Stimulated activated memory B cell treated with anti-CD40 and anti-IgM and Interleukin-4, amounts not matched to agents 10 μg/mL and 1 μg/mL and 100 μg/mL, for 72 hours (primary cell): ENCODE measurements at places on chromosomes 7 and 10.

GRCh38 chr7:32158076-32158475 lies 87.9 kb upstream of the PDE1C start:
- ATAC-seq: no peak

DNA sequence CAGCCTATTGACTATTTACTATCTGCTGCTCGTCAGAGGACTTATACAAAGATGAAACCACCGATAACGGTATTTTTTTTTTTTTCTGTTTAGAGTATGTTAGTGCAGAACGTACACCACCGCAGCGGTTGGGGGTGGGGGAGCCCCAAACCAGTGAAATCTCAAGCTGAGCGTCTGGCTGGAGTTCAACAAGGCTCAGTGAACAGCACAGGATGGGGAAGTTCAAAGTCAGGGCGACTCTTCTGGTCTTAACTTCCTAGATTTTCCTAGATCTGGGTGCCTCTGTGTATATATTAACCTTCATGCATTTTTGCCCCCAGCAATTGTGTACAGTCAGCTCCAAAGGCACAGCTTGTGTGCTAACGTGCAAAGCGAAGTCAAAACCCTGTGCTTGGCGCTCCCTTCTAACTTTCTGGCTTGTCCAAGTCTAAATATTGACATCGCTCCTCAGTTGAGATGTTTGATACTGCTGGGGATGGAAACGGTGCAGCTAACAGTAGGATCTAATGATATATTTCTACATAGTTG lies 1.1 kb downstream of the RHOBTB1 start:
- peak; percentile 55 for ATAC-seq

GRCh38 chr7:1019255-1019785 lies 25.0 kb upstream of the GPR146 start:
- no peak for ATAC-seq

- ATAC-seq: no peak
Measured at GRCh38 chr7:79502151-79502550, 48.7 kb upstream of the MAGI2 start.

GRCh38 chr10:1532636-1533035 lies 204.7 kb downstream of the ADARB2 start:
- no peak for ATAC-seq

- ATAC-seq: no peak
Measured at GRCh38 chr10:30731963-30732362, 102.4 kb upstream of the LYZL2 start.

GRCh38 chr7:157007470-157008066 lies 2.9 kb downstream of the MNX1 start:
- no peak for ATAC-seq

DNA sequence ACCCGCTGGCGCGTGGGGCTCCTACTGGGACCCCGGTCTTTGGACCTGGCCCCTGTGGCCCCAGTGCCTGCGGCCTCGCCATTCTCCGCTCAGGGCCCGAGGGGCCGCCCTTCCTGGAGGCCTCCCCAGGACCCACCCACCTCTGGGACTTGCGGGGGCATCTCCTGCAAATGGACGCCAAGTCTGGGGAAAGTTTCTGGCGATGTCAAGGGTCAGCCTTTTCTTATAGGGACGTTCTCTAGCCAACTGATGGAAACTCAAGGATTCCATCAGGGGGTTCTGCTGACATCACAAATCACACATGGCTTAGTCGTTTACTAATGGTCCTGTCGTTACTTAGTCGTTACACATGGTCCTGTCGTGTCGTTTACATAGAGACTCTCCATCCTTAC lies 57.7 kb upstream of the RHOBTB1 start:
- no peak for ATAC-seq

DNA sequence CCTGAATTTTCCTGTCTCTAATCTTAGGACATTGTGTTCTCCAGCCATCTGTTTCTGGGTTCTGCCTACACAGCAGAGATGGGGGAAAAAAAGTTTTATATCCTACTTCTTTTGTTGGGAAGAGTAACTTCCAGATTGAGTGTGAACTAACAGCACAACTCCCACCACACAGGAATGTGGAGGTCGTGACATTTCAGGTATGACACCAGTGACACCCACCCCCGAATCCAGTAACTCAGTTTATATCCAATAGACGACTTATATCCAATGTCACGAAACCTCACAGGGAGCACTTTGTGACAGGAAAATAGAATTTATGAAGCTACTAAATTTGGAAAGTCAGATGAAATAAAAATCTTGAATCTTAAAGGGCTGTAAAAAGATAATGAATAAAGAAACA lies 211.9 kb upstream of the GRM3 start:
- ATAC-seq: no peak

DNA sequence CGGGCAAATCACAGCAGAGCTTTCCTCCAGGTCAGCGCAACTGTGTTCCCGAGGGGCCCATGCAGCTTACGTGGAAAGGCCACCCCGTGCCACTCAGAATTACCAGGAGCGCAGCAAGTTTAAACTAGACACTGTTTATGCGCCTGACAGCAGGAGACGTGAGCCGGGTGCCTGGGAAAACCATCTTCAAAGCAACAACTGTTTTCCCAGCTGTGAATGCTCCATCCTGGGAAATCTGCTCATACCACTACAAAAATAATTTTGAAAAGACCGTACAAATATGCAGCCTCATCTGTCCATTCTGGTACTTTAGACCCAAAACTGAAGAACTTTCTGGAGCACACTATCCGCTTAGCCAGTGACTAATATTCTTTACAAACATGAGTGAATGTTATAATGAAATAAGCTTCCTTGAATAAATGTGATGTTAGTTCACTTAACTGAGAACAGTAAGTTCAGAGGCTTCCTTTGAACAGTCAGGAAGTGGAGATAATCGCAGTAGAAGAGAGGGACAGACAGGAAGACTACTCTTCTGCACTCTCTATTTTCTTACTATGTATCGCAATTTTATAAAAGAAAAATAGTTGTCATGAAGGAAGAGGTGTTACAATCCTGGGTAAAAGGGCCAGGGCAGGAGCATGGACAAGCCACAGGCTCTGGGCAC lies 16.7 kb downstream of the GPER1 start:
- no peak for ATAC-seq

DNA sequence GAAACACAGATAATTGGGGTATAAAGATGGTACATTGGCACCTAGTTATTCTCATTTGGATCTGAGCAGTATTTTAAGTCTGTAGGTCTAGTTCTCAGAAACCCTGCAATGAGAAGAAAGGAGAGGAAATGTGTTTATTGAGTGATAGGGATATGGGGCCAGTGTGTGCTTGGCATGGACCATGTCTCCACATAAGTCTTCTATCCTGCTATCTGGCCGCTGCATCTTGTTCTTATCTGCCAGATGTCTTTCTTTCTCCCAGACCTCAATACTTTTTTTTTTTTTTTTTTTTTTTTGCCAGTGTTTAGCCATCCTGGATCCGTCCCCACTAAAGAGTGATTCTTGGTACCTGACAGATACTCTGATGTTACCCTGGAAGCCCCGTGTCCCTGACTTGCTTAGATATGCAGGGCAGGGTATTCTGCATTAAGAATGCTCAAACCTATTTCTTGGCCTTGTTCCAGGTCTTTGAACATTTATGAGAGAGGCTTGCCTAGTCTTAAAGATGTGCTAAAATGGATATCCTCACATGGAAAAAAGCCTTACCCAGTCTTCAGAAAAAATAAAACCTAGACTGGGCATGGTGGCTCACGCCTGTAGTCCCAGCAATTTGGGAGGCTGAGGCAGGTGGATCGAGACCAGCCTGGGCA lies 10.0 kb downstream of the MTURN start:
- no peak for ATAC-seq

- ATAC-seq: no peak
Measured at GRCh38 chr7:85341973-85342372, 155.1 kb upstream of the SEMA3D start.

GRCh38 chr7:87797798-87798403 lies 78.3 kb downstream of the SLC25A40 start:
- no peak for ATAC-seq

DNA sequence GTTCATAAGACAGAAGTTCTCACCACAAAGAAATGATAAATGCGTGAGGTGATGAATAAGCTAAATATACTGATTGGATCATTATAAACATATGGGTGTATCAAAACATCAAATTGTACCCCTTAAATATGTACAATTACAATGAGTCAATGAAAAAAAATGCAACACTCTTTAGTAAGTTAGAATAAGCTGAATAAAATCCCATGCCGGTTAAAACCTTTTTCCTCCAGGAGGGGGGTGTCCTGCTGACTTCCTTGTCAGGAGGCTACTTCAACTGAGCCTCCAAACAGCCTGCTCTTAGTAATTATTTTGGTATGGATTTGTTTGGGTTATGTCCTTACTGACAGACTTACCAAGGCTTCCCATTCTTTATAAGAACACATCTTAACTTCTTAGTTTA lies 649.1 kb downstream of the INHBA start:
- ATAC-seq: no peak

GRCh38 chr7:42319631-42320030 lies 82.6 kb upstream of the GLI3 start:
- ATAC-seq: no peak

DNA sequence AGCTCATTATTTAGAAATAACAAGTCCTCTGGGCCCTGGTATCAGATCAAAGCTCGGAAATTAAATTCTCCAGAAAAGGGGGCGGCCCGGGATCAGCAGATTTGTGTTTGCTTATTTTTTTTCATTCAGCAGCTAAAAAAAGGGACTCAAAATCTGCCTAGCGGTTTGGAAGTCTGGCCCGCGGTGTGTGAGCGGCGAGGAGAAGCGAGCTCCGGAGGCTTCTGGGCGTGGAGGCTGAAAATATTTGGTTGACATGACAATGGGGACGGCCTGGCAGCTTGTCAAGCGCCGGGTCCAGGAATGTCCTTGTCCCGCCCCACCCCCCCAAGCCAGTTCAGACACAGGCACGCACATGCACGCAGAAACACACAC lies 43.4 kb downstream of the FOXL3 start:
- ATAC-seq: no peak

- no peak for ATAC-seq
Measured at GRCh38 chr7:98049034-98049433, 57.6 kb upstream of the LMTK2 start.

GRCh38 chr10:126063353-126063791 lies 167.0 kb downstream of the FANK1 start:
- no peak for ATAC-seq

DNA sequence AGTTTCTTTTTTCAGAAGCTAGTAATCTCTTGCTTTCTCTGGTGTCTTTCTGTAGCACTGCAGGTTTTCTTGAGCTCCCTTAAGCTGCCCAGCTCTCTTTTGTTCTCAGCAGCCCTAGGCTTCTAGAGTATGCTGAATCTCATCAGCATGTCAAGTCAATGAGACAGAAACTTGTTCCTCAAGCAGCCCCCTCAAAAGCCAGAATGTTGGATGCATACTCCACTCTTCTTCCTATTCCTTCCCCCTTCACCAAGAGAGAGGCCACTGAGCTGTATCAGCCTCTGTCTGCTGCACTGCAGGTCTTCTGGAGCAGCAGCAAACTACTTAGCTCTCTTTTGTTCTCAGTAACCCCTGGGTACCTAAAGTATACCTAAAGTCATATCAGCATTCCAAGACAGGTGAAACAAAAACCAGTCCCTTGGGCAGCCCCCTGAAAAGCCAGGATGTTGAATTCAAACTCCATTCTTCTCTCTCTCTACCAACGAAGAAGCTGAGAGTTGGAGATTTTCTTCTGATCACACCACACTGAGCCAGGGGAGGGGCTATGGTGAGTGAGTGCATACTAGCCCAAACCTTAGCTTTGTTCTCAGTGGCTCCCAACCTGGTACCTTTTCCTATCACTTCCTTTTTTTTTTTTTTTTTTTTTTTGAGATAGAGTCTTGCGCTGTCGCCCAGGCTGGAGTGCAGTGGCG lies 73.3 kb upstream of the WAC start:
- ATAC-seq: no peak

GRCh38 chr10:6296828-6297251 lies 94.1 kb downstream of the PFKFB3 start:
- no peak for ATAC-seq

DNA sequence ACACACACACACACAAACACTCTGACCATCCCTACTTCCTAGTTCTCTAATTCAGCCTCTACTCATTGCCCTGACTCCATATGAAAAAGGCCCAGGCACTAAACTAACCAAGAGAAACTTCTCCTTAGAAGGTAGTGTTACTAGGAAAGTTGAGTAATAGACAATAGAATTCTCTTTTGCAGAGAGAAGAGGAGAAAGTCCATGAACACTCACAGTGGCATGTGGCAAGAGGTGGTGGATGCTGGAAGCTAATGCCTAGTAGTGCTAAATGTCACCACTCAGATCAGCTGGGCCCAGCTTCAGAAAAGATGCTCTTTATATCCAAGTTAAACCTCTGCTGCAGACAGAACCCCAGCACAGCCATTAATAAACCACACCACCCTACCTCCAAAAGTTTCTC lies 58.2 kb downstream of the SORBS1 start:
- no peak for ATAC-seq

GRCh38 chr7:39855325-39855674 lies 94.8 kb upstream of the CDK13 start:
- no peak for ATAC-seq

DNA sequence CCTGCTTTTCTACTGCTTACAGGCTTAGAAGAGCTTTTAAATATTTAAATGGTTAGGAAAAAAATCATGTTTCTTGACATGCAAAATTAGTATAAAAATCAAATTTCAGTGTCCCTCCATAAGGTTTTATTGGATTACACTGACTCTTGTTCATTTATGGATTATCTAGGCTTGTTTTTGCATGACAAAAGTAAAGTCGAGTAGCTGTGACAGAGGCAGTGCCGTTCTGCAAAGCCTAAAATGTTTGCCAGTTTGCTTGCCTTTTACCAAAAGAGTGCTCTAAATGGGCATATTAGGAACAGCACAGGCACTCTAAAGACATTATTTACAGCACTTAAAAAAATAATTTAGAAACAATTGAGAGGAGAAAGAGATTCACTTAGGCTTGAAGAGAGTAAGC lies 139.6 kb downstream of the TSPAN12 start:
- no peak for ATAC-seq

DNA sequence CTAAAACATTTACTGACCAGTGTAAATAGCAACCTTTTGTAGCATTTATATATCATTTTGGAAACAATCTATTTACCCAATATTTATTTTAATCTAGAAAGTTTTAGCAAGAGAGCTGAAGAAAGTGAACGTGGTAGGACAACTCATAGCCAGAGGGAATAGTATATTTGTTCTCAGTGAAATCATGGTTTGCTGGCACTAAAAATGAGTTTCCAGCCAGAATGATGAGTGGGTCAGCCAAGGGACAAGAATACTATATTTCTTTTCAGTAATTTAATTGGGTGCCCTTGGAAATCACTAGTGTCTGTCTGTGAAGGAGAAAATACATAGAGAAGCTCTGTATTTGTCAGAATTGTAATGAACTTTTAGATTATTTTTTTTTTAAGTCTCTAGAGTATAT lies 74.9 kb downstream of the MINPP1 start:
- ATAC-seq: no peak

GRCh38 chr10:115321360-115321759 lies 228.2 kb downstream of the ATRNL1 start:
- ATAC-seq: no peak

- no peak for ATAC-seq
Measured at GRCh38 chr10:97463363-97464132, 17.6 kb downstream of the ZDHHC16 start.

DNA sequence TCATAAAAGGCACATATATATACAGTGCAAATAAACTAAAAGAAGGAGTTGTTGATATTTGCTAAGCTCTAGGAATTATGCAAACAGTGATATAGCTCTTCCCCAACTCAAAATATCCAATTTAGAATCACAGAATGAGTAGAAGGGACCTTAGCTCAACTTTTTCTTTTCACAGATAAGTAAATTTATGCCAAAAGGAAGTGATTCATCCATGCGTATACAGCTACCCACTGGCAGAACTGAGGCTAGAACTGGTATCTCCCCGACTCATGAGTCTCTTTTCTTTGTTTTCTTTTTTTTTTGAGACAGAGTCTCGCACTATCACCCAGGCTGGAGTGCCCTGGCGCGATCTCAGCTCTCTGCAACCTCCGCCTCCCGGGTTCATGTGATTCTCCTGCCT lies 54.2 kb upstream of the SVIL start:
- ATAC-seq: no peak
